ENCODE measurements at places on chromosomes 1 and 21.

- no peaks in the 10 kb centered on the region for H3K4me1 ChIP-seq
- DNase-seq = no peak
- no peak overlapping the region for H3K27ac ChIP-seq
- no peak overlapping the region for H3K4me3 ChIP-seq
- no peaks in the 10 kb centered on the region for H3K36me3 ChIP-seq
Measured at GRCh38 chr1:158717344-158717743, 3.2 kb downstream of the OR6K3 start.

- H3K27ac ChIP-seq = peak overlapping the region; percentile 85
- no peak overlapping the region for H3K4me3 ChIP-seq
- H3K27me3 ChIP-seq = no peaks in the 10 kb centered on the region
- no peaks in the 10 kb centered on the region for H3K36me3 ChIP-seq
Measured at GRCh38 chr1:203069030-203069747, 16.6 kb downstream of the MYOG start.

DNA sequence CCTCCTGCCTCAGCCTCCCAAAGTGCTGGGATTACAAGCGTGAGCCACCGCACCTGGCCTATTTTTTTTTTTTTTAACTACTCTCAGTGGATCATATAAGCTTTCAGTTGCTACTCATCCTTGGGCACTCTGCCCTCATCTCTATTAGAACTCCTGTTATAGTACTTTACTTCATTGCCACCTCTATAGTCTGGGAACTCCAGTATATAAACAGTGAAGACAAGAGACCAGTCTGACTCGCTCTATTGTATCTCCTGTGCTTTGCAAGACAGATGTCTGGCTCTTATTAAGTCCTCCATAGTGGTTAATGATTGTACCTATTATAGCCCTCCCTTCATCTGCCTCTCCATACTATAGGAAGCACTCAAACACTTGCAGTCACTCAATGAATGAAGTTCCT lies 15.1 kb downstream of the KHDRBS1 start:
- H3K4me1 ChIP-seq = peaks cover 11% of the 10 kb centered on the region
- DNase-seq = no peak
- no peaks in the 10 kb centered on the region for H3K36me3 ChIP-seq
- no peak overlapping the region for H3K4me3 ChIP-seq
- H3K27me3 ChIP-seq = no peaks in the 10 kb centered on the region

GRCh38 chr21:45590246-45590725 lies 48.0 kb upstream of the SLC19A1 start:
- H3K36me3 ChIP-seq = no peaks in the 10 kb centered on the region
- peak; percentile 47 for DNase-seq
- peak overlapping the region; percentile 42 for H3K4me3 ChIP-seq

DNA sequence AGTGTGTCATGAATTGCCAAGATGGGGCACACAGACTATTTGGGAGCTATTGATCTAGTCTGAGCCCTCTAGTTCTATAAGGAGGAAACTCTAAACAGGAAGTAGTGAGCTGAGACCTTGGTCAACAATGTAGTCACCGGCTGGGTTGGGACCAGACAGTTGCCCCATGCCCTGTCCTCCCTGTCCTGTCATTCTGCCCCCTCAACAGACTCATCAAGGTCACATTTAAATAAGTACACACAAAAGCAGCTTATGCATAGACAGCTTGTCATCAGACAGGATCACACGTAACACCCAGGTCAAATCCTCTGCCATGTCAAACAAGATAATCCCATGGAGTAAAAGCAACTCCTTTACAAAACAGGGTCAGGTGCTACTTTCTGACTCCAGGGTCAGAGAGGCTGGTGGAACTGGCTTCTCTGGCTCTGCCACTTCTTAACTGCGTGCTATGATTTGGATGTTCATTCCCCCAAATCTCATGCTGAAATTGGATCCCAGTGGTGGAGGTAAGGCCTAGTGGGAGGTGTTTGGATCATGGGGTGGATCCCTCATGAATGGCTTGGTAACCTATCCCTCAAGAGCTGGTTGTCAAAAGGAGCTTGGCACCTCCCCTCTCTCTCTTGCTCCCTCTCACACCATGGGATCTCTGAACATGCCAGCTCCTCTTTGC lies 128.9 kb downstream of the HIVEP3 start:
- no peak overlapping the region for H3K27ac ChIP-seq
- DNase-seq = no peak
- no peaks in the 10 kb centered on the region for H3K36me3 ChIP-seq
- no peak overlapping the region for H3K4me3 ChIP-seq
- no peaks in the 10 kb centered on the region for H3K27me3 ChIP-seq
- no peaks in the 10 kb centered on the region for H3K4me1 ChIP-seq

GRCh38 chr1:155127105-155127966 lies at the start of gene EFNA1:
Gene EFNA1 (plus strand): TSS chr1:155127876. CDS start chr1:155127978, 102 bp downstream.
- peak within 1 kb of the TSS; percentile 83 for H3K27ac ChIP-seq
- H3K4me3 ChIP-seq = peak within 1 kb of the TSS; percentile 62
- DNase-seq = peak; percentile 54
- no peaks in the 10 kb centered on the region for H3K27me3 ChIP-seq

DNA sequence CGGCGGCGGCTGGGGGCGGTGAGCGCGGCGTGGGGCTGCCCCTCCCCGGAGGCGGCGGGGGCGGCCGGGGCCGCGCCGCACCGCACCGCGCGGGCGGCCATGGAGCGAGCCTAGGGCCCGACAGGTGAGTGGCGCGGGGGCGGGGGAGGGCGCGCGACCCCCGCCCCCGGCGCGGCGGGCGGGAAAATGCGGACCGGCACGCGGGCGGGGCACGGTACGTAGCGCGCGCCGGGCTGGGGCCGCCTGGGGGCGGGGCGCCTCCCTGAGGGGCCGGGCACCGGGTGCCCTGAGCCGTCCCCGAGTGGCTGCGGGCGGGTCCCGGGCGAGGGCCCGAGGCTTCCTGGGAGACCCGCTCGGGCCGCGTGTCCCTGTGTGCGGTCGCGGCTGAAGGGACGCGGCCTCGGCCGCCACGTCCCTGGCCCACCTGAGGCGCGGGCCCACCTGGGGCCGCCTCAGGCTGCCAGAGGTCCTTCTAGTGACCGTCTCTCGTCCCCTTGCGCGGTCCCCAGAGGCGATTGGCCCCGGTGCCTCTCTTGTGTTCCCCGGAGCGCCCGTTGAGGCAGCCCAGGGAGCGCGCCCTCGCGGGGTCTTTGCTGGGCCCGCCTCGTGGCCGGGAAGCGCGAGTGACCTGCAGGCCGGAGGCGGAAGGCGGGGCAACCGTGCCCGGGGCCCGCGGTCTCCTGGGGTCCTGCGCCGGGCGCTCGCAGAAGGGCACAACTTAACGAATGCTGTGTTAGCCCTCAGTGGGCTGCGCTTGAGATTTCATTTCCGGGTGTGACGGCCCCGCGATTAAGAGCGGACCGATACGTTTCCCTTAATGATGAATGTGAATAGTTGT lies 500 bp downstream of the FAM20B start:
- H3K4me1 ChIP-seq = no peaks in the 10 kb centered on the region
- DNase-seq = peak; percentile 38
- peak overlapping the region; percentile 89 for H3K4me3 ChIP-seq
- no peaks in the 10 kb centered on the region for H3K36me3 ChIP-seq
- peak overlapping the region; percentile 92 for H3K27ac ChIP-seq

- H3K4me1 ChIP-seq = no peaks in the 10 kb centered on the region
- no peak overlapping the region for H3K4me3 ChIP-seq
- no peaks in the 10 kb centered on the region for H3K36me3 ChIP-seq
Measured at GRCh38 chr1:185823467-185823866, 89.3 kb downstream of the HMCN1 start.

DNA sequence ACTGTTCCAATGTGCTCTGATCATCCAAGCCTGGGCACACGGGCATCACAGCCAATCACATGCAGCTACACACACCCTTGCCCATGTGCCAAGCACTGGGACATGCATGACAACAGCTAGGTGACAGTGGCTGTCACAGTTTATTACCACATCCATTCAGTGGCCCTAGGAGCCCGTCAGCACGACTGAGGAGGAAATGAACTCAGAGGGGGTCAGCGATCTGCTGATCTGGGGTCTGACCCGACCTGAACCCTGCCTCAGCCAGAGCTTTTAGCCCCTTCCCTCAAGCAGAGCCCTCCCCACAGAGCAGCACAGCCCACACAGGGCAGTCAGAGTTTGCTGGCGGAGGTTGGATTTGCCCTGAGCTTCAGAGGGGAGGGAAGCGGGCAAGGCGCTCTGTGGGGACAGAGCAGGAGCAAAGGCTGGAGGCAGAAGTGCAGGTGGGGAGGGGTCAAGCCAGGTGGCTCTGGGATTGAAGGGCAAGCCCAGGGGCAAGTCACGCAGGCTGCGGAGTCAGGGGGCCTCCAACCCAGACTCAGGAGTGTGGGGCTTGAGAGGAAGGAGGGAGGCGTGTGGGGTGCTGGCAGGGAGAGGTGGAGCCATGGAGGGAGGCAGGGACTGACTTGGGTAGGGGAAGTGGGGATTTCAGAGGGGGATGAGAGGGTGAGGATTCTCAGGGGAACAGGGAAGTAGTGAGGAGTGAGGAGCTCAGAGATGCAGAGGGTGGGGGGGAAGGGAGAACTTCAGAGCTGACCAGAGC lies 10.4 kb downstream of the SH3BGRL3 start:
- no peak for DNase-seq
- no peaks in the 10 kb centered on the region for H3K4me1 ChIP-seq
- H3K27me3 ChIP-seq = no peaks in the 10 kb centered on the region
- H3K27ac ChIP-seq = no peak overlapping the region
- no peak overlapping the region for H3K4me3 ChIP-seq

- peak overlapping the region; percentile 52 for H3K27ac ChIP-seq
- H3K27me3 ChIP-seq = no peaks in the 10 kb centered on the region
- peak; percentile 59 for DNase-seq
- H3K4me3 ChIP-seq = no peak overlapping the region
- H3K4me1 ChIP-seq = peaks cover 15% of the 10 kb centered on the region
Measured at GRCh38 chr1:38029685-38030511, 16.7 kb downstream of the POU3F1 start.

- H3K36me3 ChIP-seq = no peaks in the 10 kb centered on the region
- no peaks in the 10 kb centered on the region for H3K27me3 ChIP-seq
- H3K4me1 ChIP-seq = peaks cover 5% of the 10 kb centered on the region
- no peak for DNase-seq
Measured at GRCh38 chr1:69567652-69568420, at the start of gene LRRC7. Gene LRRC7 (plus strand): TSS chr1:69567922. CDS start chr1:69568640, 718 bp downstream.

DNA sequence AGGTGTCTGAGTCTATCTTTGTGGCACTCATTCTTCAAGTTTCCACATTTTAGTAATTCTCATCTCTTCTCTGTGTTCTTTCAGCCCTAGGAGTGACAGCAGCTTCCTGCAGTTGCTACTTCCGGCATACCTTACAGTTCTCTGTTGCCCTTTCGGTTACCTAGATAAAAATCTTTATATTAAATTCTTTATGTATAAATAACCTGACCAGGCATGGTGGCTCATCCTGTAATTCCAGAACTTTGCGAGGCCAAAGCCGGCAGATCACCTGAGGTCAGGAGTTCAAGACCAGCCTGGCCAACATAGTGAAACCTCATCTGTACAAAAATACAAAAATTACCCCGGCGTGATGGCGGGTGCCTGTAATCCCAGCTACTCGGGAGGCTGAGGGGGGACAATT lies 62.9 kb downstream of the CDKN2C start:
- no peaks in the 10 kb centered on the region for H3K4me1 ChIP-seq
- no peak overlapping the region for H3K4me3 ChIP-seq
- no peak for DNase-seq

GRCh38 chr1:28458237-28459228 lies 47.3 kb upstream of the RCC1 start:
- H3K4me1 ChIP-seq = no peaks in the 10 kb centered on the region
- H3K27me3 ChIP-seq = no peaks in the 10 kb centered on the region
- H3K36me3 ChIP-seq = no peaks in the 10 kb centered on the region
- no peak for DNase-seq

GRCh38 chr1:33655496-33655895 lies 183.1 kb downstream of the ZSCAN20 start:
- no peak overlapping the region for H3K4me3 ChIP-seq
- H3K27ac ChIP-seq = no peak overlapping the region
- no peaks in the 10 kb centered on the region for H3K4me1 ChIP-seq
- no peaks in the 10 kb centered on the region for H3K27me3 ChIP-seq
- no peaks in the 10 kb centered on the region for H3K36me3 ChIP-seq

GRCh38 chr1:15075817-15076216 lies 77.7 kb upstream of the TMEM51 start:
- no peak for DNase-seq
- peak overlapping the region; percentile 44 for H3K27ac ChIP-seq
- H3K4me1 ChIP-seq = no peaks in the 10 kb centered on the region
- no peaks in the 10 kb centered on the region for H3K36me3 ChIP-seq
- H3K4me3 ChIP-seq = no peak overlapping the region

DNA sequence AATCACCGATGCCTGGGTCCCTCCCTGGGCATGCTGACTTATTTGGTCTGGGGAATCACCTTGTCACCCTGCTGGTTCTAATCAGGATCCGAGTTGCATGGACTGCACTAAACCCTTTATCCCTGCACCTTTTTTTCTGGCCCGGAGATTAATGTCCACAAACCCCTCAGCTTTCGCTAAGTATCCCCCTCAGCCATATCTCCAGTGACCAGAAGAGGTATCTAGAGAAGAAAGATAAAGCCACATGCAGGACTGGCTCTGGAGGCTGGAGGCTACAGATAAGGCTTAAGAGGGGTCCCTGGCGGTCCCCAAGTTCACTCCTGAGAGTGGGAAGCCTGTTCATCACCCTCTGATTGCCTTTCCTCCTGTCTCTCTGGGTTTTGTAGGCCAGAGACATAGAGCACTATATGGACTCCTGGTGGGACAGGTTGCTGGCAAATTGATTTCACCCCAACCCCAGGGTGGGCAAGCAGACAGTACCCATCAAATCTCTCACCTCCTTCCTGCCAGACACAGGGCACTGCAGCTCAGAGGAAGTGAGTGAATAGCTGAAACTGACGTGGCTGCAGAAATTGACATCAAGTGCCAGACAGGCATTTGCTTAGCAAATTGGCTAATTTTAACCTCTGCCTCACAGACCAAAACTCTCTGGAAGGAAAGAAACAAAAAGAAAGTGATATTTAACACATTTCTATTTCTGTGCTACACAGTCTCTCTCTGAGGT lies 38.8 kb downstream of the HMGB4 start:
- no peak overlapping the region for H3K27ac ChIP-seq
- H3K4me1 ChIP-seq = no peaks in the 10 kb centered on the region
- H3K36me3 ChIP-seq = no peaks in the 10 kb centered on the region
- no peaks in the 10 kb centered on the region for H3K27me3 ChIP-seq

DNA sequence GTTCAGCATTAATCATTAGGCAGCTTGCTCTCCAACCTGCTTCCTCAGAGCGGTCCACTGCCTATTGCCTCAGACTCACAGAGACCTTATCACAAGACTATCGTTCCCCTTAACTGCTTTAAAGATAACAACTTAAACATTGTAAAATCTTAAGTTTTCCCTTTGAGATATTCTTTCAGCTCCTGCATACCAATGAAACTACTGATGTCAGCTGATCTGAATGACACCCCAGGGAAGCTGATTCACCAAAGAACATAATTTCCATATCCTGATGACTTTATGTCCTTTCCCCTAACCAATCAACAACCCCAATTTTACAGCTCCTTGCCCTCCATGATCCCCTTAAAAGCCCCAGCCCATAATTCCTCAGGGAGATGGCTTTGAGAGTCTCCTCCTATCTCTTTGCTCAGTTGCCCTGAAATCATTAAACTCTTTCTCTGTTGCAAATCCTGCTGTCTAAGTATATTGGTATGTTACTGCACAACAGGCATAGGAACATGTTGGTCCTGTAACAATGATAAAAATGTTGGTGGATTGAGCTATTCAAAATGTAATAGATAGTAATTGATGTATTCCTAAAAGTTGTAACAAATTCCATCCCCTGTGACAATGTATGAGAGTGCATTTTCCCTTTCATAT lies 621.4 kb upstream of the RGS18 start:
- no peaks in the 10 kb centered on the region for H3K27me3 ChIP-seq
- no peaks in the 10 kb centered on the region for H3K36me3 ChIP-seq
- H3K4me1 ChIP-seq = no peaks in the 10 kb centered on the region
- H3K4me3 ChIP-seq = no peak overlapping the region

- no peaks in the 10 kb centered on the region for H3K27me3 ChIP-seq
- no peak overlapping the region for H3K4me3 ChIP-seq
- H3K27ac ChIP-seq = no peak overlapping the region
- no peaks in the 10 kb centered on the region for H3K36me3 ChIP-seq
- DNase-seq = no peak
Measured at GRCh38 chr1:191671236-191671635, 487.0 kb upstream of the RGS18 start.
